Left ventricle myocardium superior (tissue), 1 donor: ENCODE measurements at places on chromosomes 6 and 20.

DNA sequence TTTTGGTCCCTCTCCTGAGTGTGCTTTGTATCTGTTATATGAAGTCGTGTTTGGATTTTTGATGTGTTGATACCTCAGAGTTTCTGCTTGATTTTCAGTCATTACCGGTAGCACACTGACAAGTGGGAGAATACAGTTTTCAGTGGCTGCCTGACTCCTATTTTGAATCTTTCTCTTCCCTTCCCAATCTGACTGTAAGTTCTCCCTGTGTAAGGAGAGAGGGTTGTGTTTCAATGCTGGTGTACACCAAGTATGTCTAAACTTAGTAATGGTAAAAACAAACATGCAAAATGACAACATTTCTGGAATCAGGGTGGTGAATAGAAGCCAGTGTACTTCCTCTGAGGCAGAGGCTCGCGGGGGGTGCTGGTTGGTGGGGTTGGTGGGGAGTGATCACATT is 103.4 kb downstream of the HIVEP1 start:
- no peak for DNase-seq

- DNase-seq = no peak
Observed at GRCh38 chr6:148964467-148964866, 217.6 kb downstream of the UST start.

GRCh38 chr6:148857798-148858390 is 111.1 kb downstream of the UST start:
- DNase-seq = no peak

GRCh38 chr6:30741789-30742315 is 635 bp downstream of the FLOT1 start:
- DNase-seq = peak; percentile 73

DNA sequence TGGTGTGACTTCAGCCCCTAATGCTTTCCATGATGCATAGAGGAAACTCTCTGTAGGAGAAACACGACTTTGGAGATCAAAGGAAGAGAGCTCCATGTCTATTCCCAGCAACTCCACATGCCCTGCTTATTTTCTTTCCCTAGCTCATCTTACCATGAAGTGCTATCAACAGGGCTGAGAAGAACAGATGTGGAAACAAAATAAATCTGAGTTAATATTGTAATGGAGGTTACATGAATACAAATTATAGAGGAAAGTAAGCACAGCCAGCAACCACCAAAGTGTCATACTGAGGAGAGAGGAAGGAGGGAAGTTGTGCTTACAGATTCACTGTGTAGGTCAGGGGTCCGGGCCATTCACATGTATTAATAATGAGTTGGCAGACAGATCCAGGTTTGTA is 157.5 kb downstream of the RFPL4B start:
- no peak for DNase-seq

DNA sequence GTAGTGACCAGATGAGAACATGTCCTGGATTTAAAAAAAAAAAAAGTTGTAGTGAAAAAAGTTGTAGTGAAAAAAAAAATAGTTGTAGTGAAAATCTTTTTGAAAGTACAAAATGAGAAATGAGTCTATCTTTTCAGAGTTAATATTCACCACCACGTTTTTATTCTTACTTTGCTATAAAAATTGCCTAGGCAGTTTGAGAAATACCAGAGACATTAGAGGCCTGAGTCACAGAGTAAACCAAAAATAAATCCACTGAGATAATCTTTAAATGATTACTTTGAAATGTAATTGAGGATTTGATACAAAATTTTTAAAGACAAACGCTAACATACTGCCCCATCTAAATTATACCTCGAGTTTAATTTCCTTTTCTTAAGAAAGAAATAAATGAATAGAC is 101.2 kb upstream of the TIAM2 start:
- DNase-seq = no peak

DNA sequence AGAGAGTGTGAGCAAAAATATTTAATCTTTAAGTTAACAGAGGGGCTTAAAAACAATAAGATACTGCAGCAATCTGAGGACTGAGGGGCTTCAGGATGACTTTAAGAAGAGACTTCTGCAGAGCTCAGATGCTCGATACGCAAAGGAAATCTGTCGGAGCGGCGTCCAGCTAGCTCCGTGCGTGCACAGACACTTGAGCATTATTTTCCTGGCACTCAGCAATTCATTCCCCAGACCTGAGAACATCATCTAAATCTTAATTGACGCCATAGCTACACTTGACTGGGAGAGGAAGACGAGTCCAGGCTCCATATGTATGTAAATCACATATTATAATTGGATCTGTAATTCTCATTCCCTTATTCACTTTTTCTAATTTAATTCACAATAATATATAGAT is 228.2 kb downstream of the SOD2 start:
- no peak for DNase-seq

DNA sequence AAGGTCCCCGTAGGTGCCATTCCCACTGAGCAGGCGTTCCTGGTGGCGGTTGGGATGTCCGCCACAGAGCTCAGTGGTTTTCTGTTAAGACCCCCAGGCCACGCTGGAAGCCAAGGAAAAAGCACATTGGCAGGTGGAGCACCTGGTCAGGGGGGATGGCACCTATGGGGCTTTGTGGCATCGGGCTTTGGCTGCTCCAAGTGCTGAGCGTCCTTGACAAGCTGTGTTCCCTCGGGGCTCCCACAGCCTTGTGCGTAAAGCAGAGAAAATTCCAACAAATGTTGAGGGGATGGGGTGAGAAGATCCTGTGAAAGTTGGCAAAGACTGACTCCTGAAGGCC is 135.4 kb downstream of the JPH2 start:
- DNase-seq = peak; percentile 15

GRCh38 chr20:4633379-4633778 is 88.3 kb upstream of the PRND start:
- DNase-seq = no peak

- peak; percentile 7 for DNase-seq
Observed at GRCh38 chr6:31794294-31794865, 1.2 kb downstream of the VARS1 start.
